ENCODE measurements at places on chromosomes 2 and 18.

GRCh38 chr18:58114766-58115165, 70.7 kb downstream of the NEDD4L start:
- no peak for DNase-seq

DNA sequence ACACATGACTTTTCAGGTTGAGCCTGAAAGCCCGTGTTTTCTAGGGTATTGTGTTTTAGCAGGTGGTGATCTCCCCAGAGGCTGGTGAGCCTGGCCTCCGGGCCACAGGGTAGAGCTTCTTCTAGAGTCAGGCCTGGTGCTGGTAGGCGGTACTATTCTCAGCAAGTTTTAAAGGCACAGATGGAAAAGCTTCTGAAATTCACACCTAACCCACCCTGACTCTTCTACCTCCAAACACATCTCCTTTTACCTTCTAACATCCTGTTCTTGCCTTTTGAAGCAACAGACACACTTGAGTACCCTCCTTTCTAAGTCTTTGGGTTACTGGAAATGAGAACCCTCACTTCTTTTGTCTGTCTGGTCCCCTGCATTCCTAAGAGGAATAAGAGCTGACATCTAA, 191.1 kb downstream of the SETBP1 start:
- no peak for DNase-seq

DNA sequence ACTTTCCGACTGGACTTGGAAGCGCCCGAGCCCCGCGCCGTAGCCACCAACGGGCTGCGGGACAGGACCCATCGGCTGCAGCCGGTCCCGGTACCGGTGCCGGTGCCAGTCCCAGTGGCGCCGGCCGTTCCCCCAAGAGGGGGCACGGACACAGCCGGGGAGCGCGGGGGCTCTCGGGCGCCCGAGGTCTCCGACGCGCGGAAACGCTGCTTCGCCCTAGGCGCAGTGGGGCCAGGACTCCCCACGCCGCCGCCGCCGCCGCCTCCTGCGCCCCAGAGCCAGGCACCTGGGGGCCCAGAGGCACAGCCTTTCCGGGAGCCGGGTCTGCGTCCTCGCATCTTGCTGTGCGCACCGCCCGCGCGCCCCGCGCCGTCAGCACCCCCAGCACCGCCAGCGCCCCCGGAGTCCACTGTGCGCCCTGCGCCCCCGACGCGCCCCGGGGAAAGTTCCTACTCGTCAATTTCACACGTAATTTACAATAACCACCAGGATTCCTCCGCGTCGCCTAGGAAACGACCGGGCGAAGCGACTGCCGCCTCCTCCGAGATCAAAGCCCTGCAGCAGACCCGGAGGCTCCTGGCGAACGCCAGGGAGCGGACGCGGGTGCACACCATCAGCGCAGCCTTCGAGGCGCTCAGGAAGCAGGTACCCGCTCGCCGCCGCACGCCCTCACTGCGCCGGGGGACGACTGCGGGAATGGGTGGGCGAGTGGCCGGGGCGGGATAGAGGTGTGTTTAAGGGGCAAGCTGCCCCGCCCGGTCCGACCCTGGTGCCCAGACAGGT, 713 bp downstream of the ATOH8 start:
- peak; percentile 17 for DNase-seq

DNA sequence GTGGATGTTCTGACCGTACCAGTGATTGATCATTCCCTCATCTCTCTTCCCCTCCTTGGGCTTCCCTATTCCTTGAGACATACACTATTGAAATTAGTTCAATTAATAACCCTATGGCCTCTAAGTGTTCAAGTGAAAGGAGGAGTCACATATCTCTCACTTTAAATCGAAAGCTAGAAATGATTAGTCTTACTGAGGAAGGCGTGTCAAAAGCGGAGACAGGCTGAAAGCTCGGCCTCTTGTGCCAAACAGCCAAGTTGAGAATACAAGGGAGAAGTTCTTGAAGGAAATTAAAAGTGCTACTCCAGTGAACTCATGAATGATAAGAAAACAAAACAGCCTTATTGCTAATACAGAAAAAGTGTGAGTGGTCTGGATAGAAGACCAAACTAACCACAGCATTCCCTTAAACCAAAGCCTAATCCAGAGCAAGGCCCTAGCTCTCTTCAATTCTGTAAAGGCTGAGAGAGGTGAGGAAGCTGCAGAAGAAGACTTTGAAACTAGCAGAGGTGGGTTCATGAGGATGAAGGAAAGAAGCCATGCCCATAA, 144.4 kb upstream of the LYPD6 start:
- DNase-seq = no peak

DNA sequence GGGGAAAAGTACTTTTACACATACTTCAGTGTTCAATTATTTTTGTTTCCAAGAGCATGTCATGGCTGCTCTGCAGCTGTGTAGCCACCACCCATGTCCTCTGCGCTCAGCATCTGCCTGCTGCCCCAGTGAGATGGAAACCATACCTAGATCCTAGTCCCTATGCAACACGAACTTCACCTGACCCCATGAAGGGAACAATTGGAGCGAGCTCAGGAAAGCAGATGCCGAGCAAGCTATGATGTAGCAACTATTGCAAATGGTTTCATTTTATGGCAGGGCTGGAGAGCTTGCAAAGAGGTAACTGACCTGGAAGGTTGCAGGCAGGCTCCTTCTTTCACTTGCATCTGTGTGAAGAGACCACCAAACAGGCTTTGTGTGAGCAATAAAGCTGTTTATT, 1.3 kb upstream of the CCDC141 start:
- no peak for DNase-seq

DNA sequence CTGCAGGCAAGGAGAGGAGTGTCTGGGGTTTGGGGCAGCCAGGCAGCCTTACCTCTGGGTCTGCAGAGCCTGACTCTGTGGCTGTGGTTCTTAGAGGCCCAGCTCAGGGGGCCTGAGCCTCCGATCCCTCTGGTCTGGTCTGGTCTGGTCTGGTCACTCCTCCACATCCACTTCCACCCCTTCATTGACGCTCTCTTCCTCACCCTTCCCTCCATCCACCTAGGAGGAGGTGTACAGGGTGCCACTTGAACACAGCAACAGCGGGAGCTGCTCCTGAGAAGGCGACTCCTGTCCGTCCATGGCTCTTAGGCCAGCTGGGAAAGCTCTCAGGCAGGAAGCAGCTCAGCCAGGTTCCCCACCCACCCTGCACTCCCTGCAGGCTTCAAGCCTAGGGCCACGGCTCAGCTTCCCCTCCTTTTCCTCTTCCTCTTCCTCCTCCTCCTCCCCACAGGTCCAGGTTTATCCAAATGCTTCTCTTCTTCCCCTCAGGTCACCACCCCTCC, 16.9 kb downstream of the GPR55 start:
- DNase-seq = no peak

- DNase-seq = no peak
Observed at GRCh38 chr2:141271346-141271745, 859.5 kb downstream of the LRP1B start.

DNA sequence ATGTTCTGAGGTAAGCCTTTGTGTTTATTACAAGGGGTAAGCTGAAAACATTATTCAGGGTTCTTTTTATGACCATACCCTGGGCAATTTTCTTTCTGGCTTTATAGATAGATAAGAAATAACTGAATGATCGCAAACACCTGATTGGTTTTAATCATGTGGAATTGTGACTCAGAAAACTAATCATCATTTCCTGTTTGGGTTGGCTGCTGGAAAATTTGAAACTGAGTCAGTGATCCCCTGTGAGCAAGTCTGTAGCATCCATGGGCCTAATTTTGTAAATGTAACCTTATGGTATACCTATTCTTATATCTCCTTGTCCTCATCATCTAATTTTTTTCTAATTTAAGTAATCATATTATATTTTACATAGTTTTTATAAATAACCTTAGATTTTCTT, 34.3 kb downstream of the CCDC68 start:
- no peak for DNase-seq
